Stimulated activated CD8-positive, alpha-beta memory T cell treated with anti-CD3 and anti-CD28 coated beads, Interleukin-2, amount 100 ng/mL, for 1 hour (primary cell): ENCODE measurements at places on chromosomes 3 and 15.

DNA sequence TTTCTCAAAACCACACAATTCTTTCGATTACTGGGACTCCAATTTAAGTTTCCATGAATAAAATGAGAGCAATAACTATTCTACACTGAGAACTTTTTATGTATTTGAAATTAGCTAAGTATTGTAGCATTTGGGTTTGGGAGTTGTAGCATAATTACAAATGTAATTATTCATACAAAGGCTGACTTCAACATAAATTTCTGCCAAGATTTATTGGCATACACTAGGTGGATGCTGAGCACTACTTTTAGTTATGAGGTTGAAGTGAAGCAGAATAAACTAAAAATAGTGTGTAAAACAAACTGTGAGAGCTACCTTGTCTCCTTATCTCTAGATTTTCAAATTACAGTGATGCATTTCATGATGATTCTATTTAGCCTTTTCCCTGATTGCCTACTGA is 516.1 kb downstream of the ZNF385D start:
- no peak for DNase-seq

DNA sequence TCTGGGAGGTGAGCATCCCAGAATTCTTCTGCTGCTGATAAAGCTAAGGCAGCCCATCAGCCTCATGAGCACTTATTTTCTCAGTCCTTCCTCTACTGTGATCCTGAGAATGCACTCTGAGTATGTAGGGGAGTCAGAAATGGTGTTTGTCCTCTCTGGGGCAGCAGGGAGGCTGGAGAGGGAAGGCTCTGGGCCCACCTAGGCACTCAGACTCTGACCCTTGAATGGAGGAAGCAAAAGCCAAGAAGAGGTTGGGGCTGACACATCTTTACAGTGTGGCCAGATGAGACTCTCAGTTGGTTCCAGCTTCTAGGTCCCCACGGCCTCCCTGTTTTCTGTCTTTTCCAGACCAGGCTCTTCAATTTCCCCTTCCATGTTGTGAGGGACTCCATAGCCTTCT is 36.1 kb upstream of the BLM start:
- DNase-seq = no peak

GRCh38 chr15:52251144-52251860 is 44.3 kb downstream of the MYO5C start:
- no peak for DNase-seq

DNA sequence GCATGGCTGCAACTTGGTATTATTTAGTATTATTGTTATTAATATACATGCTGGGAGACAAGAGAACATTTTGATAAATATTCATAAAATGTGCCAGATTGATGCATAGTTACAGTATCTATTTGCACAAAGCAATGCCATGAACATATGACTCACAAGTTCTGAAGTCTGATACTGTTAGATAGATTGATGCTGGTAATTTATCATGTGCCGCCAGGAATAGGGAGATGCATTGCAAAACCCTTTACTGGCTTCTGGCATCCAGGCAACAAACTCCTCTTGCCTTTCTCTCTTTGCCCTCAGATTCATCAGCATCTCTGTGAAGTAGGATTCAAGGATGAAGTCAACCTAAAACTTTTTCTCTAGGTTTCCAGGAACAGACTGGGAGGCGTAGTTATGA is 41.0 kb upstream of the SLC25A26 start:
- no peak for DNase-seq

DNA sequence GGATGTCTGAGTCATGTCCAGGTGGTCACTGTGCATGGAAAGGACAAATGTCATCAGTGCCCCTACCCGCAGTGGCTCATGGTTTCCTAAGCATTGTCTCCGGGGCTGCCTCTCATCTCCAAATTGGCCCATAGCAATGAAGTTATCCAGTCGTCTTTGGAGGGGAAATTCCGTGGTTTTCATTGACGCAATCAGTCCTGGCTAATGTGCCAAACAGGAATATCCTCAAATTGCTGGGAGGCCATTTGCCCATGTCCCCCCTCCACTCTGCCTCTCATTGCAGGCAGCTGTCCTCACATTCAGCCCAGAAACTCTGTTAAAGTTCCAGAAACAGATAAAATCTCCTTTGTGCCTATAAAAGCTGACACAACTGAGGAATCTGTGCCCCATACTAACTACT is 81.6 kb downstream of the MCTP2 start:
- DNase-seq = no peak

- no peak for DNase-seq
These were observed 707.0 kb upstream of the GOLIM4 start for GRCh38 chr3:168802766-168803165.

- no peak for DNase-seq
These were observed 48.9 kb upstream of the SLC7A14 start for GRCh38 chr3:170634663-170635384.

DNA sequence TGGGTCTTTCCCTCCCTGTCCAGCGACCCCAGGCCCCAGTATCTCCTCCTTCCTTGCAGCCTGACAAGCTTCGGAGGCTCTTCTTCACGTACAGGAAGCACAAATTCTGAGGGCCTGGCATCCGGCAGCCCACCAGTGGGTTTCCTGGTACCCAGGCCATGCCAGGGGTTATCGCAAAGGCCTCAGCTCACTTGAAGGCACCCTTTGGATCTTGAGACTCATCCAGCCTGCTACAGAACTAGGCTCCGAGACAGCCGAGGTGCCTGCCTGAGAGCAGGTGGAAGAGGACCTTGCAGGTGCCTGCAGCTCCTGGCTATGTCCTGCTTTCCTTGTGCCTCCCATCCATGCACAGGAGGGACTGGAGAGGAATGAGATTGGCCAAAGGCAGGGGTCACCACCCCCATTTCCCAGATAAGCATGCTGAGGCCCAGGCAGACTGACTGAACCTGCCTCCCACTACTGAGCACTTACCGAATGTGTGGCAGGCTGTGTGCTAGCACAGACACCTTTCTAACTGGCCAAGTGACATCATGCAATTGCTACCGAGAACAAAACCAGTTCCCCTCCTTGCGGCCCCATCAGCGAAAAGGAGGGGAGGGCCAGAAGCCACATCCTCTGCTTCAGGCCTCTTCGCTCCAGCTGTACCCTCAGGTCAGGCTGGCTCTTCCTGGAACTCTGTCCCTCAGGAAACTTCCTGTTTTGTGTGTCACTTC is 11.2 kb downstream of the SH2D7 start:
- DNase-seq = peak; percentile 18

GRCh38 chr15:28927043-28927442 is 41.3 kb downstream of the APBA2 start:
- DNase-seq = no peak

DNA sequence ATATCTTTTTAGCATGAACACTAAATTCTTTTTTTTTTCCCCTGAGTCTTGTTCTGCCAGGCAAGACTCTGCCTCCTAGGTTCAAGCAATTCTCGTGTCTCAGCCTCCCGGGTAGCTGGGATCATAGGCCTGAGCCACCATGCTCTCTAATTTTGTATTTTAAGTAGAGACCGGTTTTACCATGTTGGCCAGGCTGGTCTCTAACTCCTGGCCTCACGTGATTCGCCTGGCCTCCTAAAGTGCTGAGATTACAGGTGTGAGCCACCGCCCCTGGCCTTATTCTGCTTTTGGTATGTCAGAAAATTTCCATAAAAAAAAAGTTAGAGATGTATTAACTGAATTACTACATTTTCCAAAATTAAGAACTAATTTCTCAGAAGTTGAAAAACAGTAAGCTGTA is 14.3 kb downstream of the RAB11A start:
- no peak for DNase-seq

DNA sequence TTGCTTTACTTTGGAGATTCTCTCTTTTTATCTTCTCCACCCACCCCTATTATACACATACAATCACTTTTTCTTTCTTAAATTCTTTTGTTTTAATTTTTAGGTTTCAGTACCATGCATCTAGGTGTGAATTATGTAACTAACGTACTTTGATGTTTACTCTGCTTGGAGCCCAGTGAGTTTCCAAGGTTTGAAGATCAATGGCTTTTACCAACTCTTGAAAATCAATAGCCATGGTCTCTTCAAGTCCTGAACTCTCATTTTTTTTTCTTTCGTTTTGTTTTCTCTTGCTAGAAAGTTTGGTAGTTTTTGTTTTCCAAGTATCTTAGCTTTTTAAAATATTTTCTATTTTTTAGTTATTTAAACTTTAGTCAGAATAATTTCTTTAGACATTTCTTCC is 417.2 kb downstream of the ZBBX start:
- DNase-seq = no peak

GRCh38 chr15:90565866-90566265 is 36.1 kb downstream of the CRTC3 start:
- DNase-seq = no peak

DNA sequence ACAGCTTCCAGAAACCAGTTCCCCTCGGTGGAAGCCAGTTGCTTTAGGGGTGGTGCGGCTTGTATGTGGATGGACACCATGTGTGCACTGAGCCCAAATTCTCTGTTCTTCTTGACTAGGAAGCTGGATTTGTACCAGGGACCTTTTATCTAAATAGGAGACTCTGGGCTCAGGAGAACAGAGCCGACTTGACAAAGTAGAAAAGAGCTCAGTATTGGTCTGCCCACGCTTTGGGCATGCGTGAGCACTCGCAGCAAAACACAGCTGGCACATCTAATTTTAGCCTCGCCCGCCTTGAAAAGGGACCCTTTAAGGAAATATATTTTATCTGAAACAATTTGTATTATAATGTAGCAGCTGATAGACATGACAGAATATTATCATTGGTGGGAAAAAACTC is 1.1 kb upstream of the RBMS3 start:
- DNase-seq = no peak

GRCh38 chr3:154728285-154728684 is 298.3 kb upstream of the GPR149 start:
- DNase-seq = no peak

DNA sequence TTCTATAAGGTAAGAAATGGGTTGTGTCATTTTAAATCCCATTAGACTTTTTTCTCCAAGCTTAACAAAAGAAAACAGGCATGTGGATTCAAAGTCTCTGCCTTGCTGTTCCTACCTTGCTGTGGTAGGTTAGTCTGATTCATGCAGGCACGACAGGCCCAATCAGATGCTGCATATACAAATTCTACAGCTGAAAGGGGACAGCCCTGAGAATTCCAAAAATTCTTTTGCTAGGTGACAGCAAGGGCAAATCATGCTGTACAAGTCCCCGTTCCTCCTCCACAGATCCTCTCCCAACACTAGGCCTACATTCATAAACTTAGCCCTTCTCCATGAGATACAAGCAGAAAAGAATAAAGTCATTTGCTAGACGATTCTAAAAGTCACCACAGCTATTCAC is 161.2 kb upstream of the THBS1 start:
- DNase-seq = no peak

GRCh38 chr3:120566243-120566975 is 29.7 kb upstream of the NDUFB4 start:
- DNase-seq = no peak

DNA sequence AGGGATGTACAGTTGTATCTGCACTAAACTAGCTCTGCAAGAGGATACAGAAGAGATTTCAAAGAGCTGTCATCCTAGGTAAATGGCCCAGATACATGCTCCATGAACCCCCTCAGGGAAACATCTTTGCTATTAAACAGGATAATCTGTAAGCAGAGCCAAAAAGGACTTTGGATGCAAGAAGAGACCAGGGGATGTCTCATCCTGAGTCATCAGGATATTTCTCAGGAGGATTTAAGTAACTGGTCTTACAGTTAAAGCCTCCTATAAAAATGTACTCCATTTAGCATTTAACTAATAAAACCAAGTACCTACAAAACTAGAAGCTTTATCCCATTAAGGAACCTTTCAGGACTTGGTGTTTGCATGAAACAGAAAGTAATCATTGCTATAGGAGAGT is 48.2 kb upstream of the PHLDB2 start:
- no peak for DNase-seq

GRCh38 chr3:50293079-50293801 is 1.0 kb upstream of the IFRD2 start:
- DNase-seq = no peak

GRCh38 chr15:31511707-31512310 is 185.2 kb downstream of the KLF13 start:
- no peak for DNase-seq

DNA sequence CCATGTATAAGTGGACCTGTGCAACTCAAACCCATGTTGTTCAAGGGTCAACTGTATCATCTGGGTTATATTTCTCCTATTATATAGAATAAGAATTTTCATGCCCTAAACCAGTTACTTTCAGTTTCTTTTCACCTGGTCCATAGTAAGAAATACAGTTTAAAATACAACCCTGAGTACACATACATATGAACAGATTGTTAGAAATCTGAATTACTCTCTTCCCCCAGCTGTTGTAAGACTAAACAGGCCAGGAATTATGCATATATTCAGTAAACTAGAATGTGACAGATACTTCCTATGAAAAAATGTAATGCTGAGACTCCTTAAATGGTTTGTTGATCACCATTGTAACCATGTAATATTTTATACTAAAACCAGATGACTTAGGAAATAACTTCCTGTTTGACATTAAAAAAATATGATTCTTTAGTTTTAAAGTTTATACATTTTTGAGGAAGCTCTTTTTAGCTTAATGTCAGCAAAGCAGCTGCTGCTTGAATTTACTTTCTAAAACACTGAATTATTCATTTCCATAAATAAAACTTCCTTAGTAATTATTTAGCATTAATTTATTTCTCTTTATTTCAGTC is 52.5 kb upstream of the ZCWPW2 start:
- DNase-seq = no peak

DNA sequence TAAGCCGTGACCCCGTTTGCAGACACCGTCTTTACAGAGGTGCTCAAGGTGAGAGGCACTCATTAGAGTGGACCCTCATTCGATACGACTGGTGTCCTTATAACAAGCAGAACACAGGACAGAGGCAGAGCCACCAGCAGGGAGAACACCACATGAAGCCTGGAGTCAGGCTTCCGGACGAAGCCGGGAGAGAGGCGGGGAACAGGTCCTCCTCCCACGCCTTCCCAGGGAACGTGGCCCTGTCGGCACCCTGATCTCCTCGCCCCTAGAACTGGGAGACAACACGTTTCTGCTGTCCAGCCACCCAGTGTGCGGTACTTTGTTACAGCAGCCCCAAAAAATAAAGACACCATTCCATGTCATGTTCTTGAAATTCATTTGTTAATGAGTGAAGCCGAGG is 33.6 kb downstream of the ZDHHC19 start:
- DNase-seq = no peak

DNA sequence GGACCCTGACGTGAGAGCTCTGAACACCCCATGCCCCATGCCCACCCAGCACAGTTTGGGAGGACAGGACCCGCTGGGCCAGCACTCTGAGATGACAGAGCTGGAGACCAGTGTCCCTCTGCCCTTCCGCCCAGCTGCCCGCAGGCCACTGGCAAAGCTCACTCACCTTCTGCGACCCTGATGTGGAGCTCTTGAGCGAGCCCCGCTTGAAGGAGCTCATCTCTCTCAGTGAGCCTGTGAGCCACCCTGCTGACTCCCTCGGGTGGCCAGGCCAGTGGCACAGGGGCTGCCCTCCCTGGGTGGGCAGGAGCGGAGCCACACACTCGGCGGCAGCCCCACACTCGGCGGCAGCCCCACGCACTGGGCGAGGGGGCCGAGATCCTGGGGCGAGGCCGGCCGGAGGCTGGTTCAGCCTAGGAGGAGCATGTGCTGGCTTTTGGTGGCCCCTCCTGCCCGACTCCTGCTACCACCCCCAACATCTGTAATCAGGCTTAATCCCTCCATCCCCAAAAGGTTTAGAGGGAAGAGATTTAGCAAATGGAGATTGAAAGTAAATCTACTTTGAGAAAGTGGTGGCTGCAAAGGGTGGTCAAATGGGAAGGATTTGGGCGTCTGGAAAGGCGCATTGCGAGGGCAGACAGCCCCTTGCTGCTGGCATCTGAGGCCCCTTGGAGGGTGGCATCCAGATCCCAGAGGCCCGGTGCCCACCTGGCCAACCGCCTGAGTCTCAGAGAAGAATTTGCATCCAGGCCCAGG is 59.4 kb upstream of the TRPM1 start:
- DNase-seq = no peak
